ENCODE measurements at places on chromosomes 12 and 14.

DNA sequence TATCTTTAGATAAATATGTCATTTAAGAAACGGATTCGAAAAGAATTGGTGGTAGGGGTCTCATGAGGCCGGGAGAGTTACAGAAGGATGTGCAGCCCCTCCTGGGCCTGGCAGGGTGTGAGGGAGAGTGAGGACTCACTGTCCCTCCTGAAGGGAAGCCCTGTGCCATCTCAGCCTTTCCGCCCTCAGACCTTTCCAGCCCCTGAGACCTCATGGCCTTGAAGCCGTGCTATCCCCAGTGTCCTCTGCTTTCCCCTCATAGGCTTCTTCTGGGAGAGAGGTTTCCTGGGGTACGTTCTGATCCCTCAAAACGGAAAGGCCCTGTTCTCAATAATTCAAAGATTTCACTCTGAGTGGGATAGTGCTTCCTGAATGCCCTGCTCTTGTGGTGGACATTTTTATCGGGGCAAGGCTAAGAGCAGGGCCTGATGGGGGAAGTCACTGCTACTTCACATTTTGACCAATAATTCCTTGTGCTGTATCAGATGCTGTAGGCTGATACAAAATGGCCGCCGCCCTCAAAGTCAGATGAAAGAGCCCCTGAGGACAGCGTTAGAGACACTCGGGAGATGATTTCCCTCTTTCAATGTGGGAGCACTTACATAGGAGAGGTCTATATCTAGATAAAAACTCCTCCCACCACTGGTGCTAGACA, 1.3 kb downstream of the CD4 start:
- DNase-seq, result no peak

DNA sequence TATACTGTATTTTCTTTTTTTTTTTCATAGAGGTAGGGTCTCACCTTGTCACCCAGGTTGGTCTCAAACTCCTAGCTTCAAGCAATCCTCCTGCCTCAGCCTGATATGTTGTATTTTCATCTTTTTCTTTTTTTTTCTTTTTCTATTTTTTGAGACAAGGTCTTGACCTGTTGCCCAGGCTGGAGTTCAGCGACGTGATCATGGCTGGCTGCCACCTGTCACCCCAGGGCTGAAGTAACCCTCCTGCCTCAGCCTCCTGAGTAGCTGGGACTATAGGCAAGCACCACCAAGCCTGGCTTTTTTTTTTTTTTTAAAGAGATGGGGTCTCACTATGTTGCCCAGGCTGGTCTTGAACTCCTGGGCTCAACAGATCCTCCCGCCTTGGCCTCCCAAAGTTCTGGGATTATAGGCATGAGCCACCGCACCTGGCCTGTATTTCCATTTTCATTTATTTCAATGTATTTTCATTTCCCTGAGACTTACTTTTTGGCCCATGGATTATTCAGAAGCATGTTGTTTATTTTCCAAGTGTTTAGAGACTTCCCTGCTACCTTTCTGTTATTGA, 16.2 kb upstream of the ARF6 start:
- no peak for DNase-seq

DNA sequence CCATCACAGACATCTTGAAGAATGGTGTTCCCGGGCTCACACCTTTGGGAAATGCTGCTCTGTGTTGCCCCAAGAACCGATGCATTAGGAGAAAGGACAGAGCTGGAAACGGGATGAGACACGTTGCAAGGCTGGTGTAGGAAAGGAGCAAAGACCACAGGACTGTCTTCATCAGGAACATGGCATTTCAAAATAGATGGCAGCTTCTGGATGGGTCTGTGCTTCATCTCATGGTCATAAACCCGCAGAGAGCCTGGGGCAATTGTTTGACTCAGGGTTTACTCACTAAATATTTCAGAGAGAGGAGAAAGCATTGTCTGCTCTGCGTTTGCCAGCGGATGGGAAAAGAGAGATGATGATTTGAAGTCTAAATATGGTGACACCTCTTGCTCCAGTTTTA, 76.3 kb downstream of the CACNA1C start:
- DNase-seq, result no peak

- DNase-seq, result no peak
Observed at GRCh38 chr12:15356951-15357364, 34.6 kb downstream of the PTPRO start.

DNA sequence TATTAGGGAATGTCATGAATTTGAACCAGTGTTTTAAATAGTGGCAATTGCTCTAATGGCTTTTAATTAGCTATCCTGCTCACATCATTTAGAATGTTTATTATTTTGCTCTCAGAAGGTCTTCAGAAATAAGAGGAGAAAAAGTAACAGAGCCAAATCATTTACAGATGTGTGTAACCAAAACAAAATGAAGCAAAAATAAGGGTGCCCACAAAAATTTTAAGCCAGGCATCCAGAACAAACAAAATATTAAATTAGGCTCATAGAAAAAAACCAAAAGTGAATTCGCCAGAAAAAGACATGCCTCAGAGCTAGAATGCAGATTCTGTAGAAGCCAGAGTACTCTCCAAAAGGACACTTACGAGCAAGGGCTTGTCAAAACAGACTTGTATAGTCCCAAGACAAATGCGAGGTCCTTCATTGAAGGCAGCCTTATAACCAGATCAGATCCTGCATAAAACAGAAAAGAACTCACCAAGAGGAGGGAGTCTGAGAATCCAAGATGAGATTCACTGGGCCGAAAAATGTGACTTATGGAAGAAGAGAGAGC, 20.2 kb upstream of the SERPINA1 start:
- no peak for DNase-seq

DNA sequence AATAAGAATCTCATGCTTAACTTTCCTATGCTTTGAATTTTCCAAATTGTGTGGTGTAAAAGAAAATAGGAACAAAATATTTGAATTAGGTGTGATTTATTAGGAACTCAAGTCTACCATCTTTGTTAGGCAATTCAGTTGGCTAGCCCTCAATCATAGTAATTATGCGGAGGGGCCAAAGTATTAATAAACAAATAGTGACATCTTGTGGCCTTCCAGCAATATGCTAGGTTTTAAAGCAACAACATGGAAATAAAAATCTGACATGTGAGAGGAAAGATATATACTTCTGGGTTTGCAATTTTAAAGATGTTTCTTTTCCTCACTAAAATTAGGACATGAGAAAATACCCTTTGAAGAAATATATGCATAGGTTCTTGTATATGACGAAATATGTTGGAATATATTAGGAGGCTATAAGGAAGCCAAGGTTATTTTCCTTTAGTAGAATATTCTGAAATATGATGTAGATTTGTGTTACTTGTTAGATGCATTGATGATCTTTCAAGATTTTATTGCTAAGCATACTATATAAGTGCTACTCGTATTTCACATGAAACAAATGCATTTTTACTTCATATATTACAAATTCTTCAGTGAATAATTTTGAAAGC, 200.4 kb downstream of the PTPRO start:
- DNase-seq, result peak; percentile 31

GRCh38 chr12:96354326-96354725, 45.9 kb downstream of the CDK17 start:
- DNase-seq, result no peak

GRCh38 chr12:77060883-77061240, 4.5 kb downstream of the E2F7 start:
- no peak for DNase-seq

- no peak for DNase-seq
Observed at GRCh38 chr12:53232646-53233461, 845 bp upstream of the RARG start.

DNA sequence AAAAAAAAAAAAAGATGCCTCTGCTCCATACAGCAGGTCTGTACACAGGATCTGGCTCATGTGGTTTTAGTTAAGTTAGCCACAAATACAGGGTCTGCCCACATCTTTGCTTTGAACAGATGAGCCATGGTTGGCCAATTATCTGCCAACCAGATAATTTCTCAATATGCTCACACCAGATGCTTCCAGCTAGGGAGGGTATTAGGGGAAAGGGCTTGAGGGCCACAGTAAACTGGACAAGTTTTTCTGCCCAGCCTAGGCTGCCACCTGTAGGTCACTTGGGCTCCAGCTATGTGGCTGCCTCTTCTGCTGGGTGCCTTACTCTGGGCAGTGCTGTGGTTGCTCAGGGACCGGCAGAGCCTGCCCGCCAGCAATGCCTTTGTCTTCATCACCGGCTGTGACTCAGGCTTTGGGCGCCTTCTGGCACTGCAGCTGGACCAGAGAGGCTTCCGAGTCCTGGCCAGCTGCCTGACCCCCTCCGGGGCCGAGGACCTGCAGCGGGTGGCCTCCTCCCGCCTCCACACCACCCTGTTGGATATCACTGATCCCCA, 776 bp downstream of the RDH5 start:
- no peak for DNase-seq

DNA sequence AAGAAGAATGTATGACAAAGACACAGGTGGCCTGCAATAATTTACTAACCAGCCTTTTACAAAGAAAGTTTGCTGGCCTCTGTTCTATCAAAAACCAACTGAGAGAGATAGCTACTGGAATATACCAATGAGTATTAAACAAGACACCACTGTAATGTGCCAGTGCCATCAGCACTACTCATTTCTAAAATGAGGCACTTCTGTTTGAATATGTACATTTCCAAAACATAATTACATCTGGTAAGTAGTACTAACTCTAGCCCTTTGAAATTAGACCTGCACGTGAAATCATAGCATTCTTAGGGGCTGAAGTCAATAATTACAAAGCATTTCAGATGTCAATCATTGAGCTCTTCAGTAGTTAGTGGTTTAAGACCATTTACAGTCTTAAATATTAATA, 6.9 kb upstream of the SYCP3 start:
- no peak for DNase-seq

- no peak for DNase-seq
Observed at GRCh38 chr12:79378496-79378895, 312.3 kb downstream of the PAWR start.

GRCh38 chr14:32950584-32950983, 11.9 kb downstream of the NPAS3 start:
- no peak for DNase-seq

GRCh38 chr12:120465756-120466155, 3.8 kb downstream of the SRSF9 start:
- DNase-seq, result no peak

DNA sequence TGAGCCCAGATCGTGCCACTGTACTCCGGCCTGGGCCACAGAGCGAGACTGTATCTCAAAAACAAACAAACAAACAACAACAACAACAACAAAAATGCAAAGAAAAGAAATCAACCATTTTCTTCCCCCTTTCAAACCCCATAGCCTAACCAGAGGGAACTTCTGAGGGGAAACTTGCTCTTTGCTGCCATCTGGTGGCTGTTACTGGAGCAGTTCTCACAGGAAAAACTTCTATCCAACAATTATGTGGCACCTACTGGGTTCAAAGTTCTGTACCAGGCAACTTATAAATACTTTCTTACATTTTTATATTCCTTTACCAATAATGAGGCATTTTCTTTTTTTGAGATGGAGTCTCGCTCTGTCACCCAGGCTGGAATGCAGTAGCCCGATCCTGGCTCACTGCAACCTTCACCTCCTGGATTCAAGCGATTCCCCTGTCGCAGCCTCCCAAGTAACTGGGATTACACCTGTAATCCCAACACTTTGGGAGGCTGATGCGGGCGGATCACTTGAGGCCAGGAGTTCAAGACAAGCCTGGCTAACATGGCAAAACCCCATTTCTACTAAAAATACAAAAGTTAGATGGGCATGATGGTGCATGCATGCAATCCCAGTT, 50.9 kb upstream of the BICDL1 start:
- peak; percentile 17 for DNase-seq

All from LNCaP clone FGC (cell line).